Pancreas (tissue), 10 donors: ENCODE measurements at places on chromosomes 7 and 10.

GRCh38 chr7:74032624-74033371 is 4.8 kb downstream of the ELN start:
- DNase-seq: no peak

GRCh38 chr7:123823898-123824753 is 20.8 kb upstream of the HYAL4 start:
- DNase-seq: no peak

GRCh38 chr10:124652701-124653100 is 91.5 kb downstream of the FAM53B start:
- DNase-seq: peak; percentile 17

- no peak for DNase-seq
These were observed 40.5 kb downstream of the ANLN start for GRCh38 chr7:36430186-36430585.

GRCh38 chr7:7686811-7687508 is 31.4 kb downstream of the RPA3 start:
- no peak for DNase-seq

GRCh38 chr10:72158176-72158575 is 57.6 kb upstream of the ANAPC16 start:
- DNase-seq: no peak

GRCh38 chr10:120477021-120477742 is 20.2 kb downstream of the PLPP4 start:
- no peak for DNase-seq

GRCh38 chr7:116400522-116400921 is 99.0 kb upstream of the CAV2 start:
- no peak for DNase-seq

DNA sequence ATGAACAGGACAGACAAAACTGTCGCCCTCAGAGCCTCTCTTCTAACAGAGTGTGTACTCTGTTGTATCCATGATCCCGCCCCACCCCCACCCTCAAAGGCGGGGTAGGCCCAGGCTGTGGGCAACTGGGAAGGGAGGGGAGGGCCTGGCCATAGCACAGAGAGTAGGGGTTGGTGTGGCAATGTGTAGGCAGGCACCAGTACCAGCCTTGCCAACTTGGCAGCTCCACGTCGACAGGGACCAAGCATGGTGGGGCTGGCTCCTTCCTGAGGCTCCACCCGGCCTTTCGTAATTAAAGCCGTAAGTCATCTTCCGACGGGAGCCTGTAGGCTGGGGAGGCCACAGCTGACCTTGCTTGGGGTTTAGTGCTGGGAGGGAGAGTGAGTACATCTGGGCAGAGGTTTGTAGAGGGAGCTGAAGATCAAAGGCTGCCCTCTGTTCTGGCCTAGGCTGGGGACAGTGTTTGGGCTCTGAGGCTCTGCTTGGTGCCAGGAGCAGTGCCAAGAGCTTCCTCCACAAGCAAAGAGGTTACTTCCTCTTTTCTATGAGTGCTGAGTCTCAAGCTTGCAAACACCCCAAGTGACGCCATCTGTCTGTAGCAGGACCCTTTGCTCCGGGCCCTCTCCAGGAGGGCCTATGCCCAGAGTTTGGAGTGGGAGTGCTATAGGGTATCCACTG is 121.6 kb downstream of the C10orf105 start:
- peak; percentile 23 for DNase-seq

DNA sequence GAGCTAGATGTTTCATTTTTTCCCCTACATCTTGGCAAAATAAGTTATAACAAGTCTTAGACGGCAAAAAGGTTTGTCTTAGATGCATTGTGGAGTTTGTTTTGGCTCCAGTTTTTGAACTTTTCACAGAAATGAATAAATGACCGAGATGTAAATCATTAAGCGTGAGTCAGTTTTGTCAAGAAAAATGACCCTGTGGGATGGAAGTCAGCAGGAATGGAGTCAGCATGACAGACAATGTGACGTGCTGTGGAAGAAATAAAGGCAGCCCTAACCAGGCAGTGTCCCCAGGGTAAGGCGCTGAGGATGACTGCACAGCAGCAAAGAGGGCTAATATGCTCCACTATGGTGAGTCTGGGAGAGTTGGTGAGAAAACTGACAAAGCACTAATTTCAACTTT is 163.2 kb downstream of the NOC3L start:
- no peak for DNase-seq

DNA sequence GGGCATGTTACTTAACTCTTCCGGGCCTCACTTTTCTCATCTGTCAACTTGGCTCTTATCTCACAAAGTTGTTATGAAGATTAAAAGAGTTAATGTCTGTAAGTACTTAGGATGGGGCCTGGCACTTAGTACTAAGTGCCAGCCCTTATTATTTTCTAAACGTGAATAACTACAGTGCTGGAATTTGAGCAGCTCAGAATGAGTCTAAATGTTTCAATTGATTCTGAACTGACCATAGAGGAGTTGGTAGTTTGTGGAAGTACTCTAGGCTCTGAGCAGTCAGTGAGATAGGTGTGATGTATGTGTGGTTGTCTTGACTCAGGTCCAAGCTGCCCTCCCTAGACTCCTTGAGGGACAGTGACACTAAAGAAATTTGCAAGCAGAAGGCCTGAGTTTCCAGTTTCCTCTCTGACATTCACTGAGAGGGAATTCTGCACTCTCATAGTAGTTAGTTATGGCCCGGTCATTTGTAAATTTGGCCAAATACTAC is 18.5 kb upstream of the JAZF1 start:
- DNase-seq: no peak

DNA sequence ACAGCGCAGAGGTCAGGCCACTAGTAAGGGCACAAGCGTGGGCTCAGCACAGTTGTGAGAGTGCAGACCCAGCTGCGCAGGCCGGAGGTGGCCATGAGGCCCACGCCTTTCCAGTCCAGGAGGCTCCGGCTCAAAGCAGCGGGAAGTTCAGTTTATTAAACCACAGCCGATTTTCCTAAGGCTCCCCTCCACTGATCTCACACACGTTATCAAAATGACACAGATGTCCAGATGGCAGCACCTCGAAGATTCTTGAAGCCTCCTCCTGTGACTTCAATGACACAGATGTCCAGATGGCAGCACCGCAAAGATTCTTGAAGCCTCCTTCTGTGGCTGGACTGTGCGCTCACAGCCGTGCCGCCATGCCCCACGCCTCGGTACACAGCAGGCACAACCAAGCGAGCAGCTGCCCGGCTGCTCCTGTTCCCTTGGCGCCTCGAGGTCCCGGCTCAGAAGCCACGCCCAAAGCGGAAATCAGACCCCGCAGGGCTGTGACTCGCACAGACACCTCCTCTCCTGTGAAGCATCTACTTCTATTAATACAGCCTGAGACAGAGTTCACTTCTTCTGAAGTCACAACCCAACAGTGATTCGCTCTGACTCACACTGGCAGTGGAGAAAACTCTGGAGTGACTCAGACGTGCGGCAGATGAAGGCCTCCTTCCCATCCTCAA is 122.7 kb downstream of the MAD1L1 start:
- no peak for DNase-seq

- no peak for DNase-seq
These were observed 6.2 kb downstream of the SNX13 start for GRCh38 chr7:17934094-17934493.

GRCh38 chr7:66339141-66339540 is 134.0 kb downstream of the TPST1 start:
- no peak for DNase-seq

- no peak for DNase-seq
These were observed 44.1 kb upstream of the LBX1 start for GRCh38 chr10:101273330-101273729.

DNA sequence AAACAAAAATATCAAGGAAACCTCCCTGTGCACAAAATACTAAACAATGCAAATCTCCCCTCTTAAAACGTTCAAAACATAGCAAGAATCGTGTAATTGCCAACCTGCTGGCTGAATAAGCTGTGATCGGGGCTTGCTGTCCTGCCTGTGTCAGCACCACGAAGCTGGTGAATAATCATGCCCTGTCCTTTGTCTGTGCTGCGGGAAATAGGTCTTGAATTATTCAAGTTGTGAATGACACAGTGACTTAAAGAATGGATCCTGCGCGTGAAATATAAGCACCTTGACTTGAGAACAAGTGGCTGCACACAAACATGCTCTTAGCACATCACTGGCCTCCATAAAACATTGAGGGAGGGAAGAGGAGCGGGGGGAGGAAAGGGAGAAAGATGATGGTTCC is 130.2 kb downstream of the OAT start:
- DNase-seq: peak; percentile 7

- DNase-seq: no peak
These were observed 22.9 kb upstream of the CAMK2B start for GRCh38 chr7:44348300-44348699.

DNA sequence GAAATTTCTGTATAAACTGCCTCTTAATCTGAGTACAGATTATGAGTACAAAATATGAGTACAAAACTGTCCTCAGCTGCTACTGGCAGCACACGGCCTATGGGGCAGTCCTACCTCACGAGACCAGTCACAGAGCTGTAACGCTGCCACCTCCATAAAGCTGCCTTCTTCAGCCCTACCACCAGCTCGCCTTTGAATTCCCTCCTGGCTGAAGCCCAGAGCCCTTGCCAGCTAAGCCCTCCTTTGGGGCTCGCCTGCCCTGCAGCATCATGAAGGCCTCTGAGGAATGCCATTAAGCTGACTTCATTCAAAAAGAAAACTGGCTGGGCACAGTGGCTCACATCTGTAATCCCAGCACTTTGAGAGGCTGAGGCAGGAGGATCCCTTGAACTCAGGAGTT is 180.0 kb upstream of the SH2B2 start:
- no peak for DNase-seq

DNA sequence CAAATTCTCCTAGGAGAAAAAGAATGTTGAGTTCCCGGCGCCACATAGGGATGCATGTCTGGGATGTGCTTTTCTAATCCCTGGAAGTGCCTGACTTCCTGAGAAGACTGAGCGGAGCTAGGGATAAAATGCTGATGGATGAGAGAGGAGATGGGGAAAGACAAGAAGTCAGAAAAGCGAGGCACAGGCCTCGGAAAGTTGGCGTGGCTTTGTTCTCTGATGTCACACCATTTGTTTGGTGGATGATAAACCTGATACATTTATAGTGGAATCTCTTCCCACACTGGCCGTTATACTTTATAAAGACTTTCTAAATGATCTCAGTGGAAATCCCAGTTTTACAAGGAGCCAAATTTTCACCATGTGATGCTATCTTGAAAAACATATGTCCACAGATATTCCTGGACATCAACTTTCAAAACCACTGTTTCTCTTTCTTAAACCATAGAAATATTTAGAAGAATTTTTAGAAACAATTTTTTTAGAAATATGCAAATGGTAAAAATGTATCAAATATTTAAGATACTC is 188.8 kb upstream of the SVIL start:
- DNase-seq: no peak

DNA sequence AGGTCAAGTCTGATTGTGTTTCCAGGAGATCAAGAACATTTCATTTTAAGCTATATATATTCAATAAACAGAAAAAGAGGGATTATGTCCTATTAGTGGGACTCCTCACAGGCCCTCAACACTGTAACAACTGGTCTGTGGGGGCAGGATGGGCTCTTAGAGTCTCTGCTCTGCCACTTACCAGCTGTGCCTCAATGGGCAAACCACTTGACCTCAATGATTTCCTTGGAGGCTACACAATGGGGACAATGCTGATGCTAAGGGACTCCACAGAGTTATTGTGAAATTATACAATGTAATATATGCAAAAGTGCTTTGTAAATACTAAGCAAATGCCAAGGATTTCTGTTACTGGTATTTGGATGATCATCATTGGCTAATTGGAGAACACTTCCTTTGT is 33.2 kb upstream of the MXI1 start:
- DNase-seq: no peak

DNA sequence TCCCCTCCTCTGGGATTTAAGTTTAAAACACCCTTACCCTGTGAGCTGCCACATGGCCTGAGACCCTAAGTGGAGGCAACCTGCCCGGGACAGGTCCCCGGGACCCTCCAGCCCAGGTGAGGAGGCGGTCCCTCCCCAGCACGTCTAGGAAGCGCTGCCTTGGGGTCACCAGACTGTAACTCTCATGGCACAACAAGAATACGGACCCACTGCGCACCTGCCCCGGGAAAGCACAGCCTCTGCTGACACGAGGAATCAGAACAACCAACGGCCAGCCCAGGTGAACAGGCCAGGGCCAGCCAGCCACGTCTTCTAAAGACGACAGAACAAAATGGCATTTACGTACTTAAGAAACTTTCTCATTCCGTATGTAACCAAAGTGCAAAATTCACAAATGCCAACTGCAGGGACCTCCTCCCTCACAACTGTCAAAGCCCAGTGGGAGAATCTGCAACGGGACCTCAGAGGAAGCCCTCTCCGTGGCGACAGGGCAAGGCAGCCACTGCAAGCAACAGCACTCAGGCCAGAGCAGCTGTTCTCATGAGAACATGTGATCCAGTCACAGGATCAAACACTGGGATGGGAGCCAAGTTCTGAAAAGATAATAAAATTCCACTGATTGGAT is 208.4 kb downstream of the DIP2C start:
- no peak for DNase-seq

- DNase-seq: no peak
These were observed 105.7 kb downstream of the NEURL1 start for GRCh38 chr10:103599211-103599610.

- peak; percentile 27 for DNase-seq
These were observed 48.1 kb upstream of the GLCCI1 start for GRCh38 chr7:7920481-7920880.
